ENCODE measurements at places on chromosomes 1 and 21.

- H3K27me3 ChIP-seq, result no peaks in the 10 kb centered on the region
- no peak overlapping the region for H3K27ac ChIP-seq
- H3K4me3 ChIP-seq, result no peak overlapping the region
- DNase-seq, result no peak
Measured at GRCh38 chr1:171805395-171806115, 24.1 kb downstream of the METTL13 start.

- H3K4me1 ChIP-seq, result peaks cover 3% of the 10 kb centered on the region
- no peak overlapping the region for H3K4me3 ChIP-seq
- H3K36me3 ChIP-seq, result no peaks in the 10 kb centered on the region
- no peak overlapping the region for H3K27ac ChIP-seq
- peaks cover 24% of the 10 kb centered on the region for H3K27me3 ChIP-seq
Measured at GRCh38 chr1:20381045-20381641, 90.5 kb downstream of the VWA5B1 start.

DNA sequence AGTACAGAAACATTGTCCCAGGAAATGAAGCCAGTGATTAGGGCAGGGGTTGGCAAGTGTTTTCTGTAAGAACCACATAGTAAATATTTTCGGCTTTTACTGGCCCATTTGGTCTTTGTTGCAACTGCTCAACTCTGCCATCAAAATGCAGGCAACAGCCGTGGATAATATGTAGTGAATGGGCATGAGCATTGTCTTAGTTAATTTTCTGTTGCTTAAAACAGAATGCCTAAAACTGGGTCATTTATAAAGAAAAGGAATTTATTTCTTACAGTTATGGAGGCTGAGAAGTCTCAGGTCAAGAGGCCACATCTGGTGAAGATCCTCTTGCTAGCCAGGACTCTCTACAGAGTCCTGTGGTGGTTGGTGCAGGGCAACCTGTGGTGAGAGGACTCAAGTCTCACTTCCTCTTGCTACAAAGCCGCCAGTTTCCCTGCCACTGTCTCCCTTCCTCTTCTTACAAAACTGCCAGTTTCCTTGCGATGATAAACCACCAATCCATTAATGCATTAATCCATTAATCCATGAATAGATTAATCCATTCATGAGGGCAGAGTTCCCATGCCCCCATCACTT is 166.4 kb downstream of the PSMG1 start:
- H3K27me3 ChIP-seq, result no peaks in the 10 kb centered on the region
- H3K36me3 ChIP-seq, result no peaks in the 10 kb centered on the region
- DNase-seq, result peak; percentile 72
- H3K27ac ChIP-seq, result no peak overlapping the region
- peaks cover 29% of the 10 kb centered on the region for H3K4me1 ChIP-seq

DNA sequence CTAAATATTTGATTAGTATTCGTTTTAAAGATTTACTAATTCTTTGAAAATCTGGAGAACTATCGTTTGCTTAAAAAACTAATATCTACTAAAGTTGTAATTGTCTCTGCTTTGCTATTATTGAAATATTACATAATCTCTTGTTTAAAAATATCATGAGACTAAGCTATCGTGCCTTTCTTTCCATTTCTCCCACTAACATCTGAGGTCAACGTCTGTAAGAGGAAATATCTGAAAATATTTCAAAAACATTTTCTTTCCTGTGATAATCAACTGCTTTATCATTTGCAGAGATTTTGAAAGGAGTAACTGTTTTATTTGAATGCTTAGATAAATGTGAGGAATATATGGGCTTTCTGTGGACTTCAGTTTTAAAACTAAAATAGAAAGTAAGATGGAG is 694.1 kb downstream of the USP25 start:
- no peak for DNase-seq
- H3K4me3 ChIP-seq, result peak overlapping the region; percentile 33
- no peaks in the 10 kb centered on the region for H3K4me1 ChIP-seq
- peak overlapping the region; percentile 38 for H3K27ac ChIP-seq
- no peaks in the 10 kb centered on the region for H3K36me3 ChIP-seq
- no peaks in the 10 kb centered on the region for H3K27me3 ChIP-seq

- H3K27me3 ChIP-seq, result no peaks in the 10 kb centered on the region
- peak overlapping the region; percentile 100 for H3K4me3 ChIP-seq
- H3K27ac ChIP-seq, result peak overlapping the region; percentile 92
- no peak for DNase-seq
- peaks cover 18% of the 10 kb centered on the region for H3K36me3 ChIP-seq
- peaks cover 29% of the 10 kb centered on the region for H3K4me1 ChIP-seq
Measured at GRCh38 chr1:34858901-34859445, 576 bp downstream of the SMIM12 start.

DNA sequence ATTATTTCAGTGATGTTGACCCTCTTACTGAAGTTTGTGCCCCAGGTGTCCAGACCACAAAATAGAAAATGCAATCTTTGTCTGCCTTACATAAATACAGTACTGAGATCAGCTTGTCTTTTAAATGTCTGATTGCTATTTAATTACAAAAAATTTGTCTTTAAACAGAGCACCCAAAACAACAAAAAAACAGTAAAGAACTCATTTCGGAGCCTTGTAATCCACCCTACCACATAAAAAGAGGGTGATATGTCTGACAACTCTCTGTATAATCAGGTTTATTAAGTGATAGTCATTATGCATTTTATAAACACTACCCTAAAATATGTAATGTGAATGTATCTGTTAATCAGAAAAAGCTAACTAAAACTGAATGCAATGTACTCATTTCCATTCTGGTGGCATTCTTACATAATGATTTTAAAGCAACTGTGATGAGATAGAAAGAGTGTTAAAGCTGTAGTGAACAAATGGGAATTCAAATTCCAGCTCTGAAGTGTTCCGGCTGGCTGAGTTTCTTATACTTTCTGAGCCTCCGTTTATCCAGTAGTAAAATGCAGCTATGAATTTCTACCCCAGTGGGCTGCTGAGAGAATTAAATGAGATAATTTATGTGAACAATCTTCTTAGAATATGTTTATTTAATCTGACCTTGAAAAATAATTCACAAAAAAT is 486.6 kb downstream of the USP25 start:
- H3K27me3 ChIP-seq, result no peaks in the 10 kb centered on the region
- no peaks in the 10 kb centered on the region for H3K36me3 ChIP-seq
- H3K4me3 ChIP-seq, result no peak overlapping the region
- peaks cover 14% of the 10 kb centered on the region for H3K4me1 ChIP-seq

GRCh38 chr1:205918955-205919746 is 24.1 kb downstream of the SLC26A9 start:
- no peaks in the 10 kb centered on the region for H3K36me3 ChIP-seq
- no peaks in the 10 kb centered on the region for H3K27me3 ChIP-seq
- peak overlapping the region; percentile 62 for H3K27ac ChIP-seq
- peak; percentile 73 for DNase-seq
- peaks cover 23% of the 10 kb centered on the region for H3K4me1 ChIP-seq

- H3K4me1 ChIP-seq, result peaks cover 32% of the 10 kb centered on the region
- H3K4me3 ChIP-seq, result no peak overlapping the region
- H3K36me3 ChIP-seq, result no peaks in the 10 kb centered on the region
- DNase-seq, result no peak
- no peak overlapping the region for H3K27ac ChIP-seq
Measured at GRCh38 chr1:26016953-26017545, 4.5 kb upstream of the EXTL1 start.

- H3K4me1 ChIP-seq, result peaks cover 17% of the 10 kb centered on the region
- H3K27ac ChIP-seq, result no peak overlapping the region
- no peak overlapping the region for H3K4me3 ChIP-seq
- no peaks in the 10 kb centered on the region for H3K27me3 ChIP-seq
- no peak for DNase-seq
Measured at GRCh38 chr1:16326833-16327404, 25.4 kb downstream of the FBXO42 start.

GRCh38 chr1:244779410-244779809 is 56.0 kb upstream of the COX20 start:
- no peak overlapping the region for H3K4me3 ChIP-seq
- no peaks in the 10 kb centered on the region for H3K27me3 ChIP-seq
- no peaks in the 10 kb centered on the region for H3K36me3 ChIP-seq

Measured in lower lobe of right lung (tissue), 2 donors.